ENCODE measurements at places on chromosomes 16 and 17.

DNA sequence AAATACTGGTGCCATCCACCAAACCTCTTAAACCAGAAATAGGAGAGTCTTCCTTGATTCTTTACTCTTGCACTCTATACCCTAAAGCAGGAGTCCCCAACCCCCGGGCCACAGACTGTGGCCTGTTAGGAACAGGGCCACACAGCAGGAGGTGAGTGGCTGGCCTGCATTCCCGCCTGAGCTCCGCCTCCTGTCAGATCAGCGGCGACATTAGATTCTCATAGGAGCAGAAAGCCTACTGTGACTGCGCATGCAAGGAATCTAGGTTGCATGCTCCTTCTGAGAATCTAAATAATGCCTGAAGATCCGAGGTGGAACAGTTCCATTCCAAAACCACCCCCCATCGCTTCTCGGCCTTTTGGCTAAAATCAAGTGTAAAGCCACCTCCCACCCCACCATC, 30.3 kb upstream of the SRCIN1 start:
- DNase-seq, result no peak

- no peak for DNase-seq
Measured at GRCh38 chr16:80018466-80018865, 417.9 kb upstream of the MAF start.

DNA sequence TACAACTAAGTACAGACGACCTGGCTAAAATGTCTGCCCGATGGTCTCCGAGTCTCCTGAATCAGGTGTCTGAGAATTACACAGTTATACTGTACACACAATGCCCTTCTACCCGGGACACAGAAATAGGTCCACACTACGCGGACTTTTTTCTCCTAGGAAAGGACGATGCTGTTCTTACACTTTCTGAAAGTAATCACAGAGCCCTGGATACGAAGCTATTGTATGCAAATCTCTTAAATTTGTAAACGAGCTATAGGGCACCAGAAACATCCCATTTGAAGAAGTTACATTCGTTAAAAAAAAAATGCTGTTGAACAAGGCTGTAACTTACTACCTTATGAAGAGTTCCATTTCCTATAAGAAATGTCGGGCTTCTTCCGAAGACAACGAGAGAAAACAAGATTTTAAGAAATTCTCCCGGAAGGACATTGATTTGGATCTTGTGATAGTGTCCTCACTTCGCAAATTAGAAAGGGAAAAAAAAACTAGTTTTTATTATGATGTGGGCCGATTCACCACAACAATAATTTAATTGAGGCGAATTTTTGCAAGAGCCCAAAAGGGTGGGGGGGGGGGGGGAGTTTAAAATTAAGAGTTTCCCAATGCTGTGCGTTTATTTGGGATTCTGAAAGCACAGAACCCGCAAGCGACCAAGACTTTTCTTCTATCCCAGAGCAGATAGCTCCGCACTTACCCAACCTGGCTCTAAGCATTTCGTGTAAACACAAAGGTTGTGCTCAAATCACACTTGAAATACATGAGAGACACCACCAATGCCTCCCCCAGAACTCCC, 1.5 kb upstream of the SOX9 start:
- DNase-seq, result no peak

DNA sequence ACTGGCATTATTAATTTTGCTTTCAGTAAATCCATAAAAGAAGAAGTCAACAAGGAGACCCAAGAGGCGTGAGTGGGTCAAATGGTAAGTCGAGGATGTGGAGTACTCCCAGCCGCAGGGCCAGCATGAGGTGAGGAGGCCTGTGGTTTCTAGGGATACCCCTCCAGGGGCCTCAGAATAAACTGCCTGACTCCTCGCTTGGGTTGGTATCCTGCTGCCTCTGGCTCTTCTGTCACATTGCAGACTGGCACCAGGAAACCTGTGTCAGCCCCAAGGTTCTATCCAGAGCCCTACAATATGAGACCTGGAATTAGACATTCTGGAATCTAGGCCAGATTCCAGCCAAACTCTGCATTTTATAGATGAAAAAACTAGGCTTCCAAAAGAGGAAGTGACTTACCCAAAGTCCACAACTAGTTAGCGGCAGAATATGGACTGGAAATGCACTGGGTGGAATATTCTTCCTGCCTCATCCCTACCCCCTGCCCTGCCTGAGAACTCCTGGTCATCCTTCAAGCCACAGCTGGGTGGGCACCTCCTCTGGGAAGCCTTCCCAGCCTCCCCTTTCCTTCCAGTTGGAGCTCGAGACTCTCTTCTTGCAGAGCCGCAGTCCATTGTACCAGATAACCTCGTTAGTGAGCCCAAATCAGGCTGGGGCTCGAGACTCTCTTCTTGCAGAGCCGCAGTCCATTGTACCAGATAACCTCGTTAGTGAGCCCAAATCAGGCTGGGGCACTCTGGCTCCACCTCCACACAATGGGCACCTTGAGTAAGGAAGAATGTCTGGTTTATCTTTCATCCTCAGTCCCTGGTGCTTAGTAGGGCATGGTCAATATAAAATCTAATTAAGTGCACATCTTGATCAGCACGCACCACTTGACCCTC, 22.6 kb downstream of the C17orf67 start:
- no peak for DNase-seq

GRCh38 chr17:73003487-73003886, 89.0 kb downstream of the SLC39A11 start:
- DNase-seq, result no peak

DNA sequence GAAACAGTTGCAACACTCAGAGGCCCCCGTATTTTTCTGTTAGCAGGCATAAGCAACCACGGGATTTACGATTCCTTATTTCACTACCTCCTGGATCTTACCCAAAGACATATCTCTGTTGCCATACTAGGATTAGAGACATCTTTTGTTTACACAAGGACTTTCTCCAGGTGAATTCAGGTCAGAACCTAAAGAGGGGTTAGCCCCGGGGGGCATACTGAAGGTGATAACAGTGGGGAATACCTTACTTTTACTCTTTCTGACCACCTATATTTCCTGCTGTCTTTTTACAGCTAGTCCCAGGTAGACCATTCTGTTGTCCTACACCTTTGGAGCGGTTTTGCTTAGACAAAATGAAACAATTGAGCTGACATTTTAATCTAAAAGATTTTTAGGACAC, 27.9 kb upstream of the CDH8 start:
- no peak for DNase-seq

- no peak for DNase-seq
Measured at GRCh38 chr16:2791174-2791573, 3.8 kb upstream of the PRSS33 start.

DNA sequence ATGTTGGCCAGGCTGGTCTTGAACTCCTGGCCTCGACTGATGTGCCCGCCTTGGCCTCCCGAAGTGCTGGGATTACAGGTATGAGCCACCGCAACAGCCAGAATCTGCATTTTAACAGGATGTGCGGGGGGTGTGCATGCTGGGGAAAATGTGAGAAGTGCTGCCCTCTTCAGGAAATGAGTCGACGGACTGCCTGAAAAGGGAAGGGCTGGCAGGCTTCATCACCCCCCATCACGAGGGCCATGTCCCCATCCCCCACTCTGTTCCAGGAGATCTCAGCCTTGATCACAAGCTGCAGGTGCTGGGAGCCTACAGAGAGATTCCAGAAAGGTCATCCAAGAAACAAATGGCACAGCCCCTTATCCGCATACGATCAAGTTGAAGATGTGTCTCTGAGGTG, 195.3 kb upstream of the RPL38 start:
- no peak for DNase-seq

- DNase-seq, result no peak
Measured at GRCh38 chr16:79612207-79612606, 11.7 kb upstream of the MAF start.

DNA sequence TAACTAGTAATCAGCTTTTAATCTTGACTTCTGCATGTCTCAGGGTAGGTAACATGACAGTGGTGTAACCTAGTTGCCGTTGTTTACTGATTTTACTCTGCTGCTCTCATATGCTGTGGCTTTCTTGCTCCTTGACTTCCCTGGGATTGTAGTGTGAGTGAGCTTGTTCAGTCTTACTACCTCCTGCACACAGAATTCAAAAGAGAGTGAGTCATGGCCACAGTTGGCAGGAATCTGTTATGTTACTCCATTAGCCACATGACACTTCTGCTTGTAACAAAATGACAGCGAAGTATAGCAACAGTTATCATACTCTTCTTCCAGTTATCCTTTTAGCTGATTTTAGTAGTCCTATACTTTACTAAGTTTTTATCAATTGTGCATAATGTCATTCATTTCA, 18.8 kb downstream of the TNRC6A start:
- no peak for DNase-seq

GRCh38 chr16:24800586-24800985, 45.2 kb upstream of the SLC5A11 start:
- no peak for DNase-seq

GRCh38 chr17:37026531-37026869, 77.7 kb downstream of the AATF start:
- DNase-seq, result no peak

GRCh38 chr17:48860456-48860855, 29.6 kb downstream of the CALCOCO2 start:
- DNase-seq, result no peak

DNA sequence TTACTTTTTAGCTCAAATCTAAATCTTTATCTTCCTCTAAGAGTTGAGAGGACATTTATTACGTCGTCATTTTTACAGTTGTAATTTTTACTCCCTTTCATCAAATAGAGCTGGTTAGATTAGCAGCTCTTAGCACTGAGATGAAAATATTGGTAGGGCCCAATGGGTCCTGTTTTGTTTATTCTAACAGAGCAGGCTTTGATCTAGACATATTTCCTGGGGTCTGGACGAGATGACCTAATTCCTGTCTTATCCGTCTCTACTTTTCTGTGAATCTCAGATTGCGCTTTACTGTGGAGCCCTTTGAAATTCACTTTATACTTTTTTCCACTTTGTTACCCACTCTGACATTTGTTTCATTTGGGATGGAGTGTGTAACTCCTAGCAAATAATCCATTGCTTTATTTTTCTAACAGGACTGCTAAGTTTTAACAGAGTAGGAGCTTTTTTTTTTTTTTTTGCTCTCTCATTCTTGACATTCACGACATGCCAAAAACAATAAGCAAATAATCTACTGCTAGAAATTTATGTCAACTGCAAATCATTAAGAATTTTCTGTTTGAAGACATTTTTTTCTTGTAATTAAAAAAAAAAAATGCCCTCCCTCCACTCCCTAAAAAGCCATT, 18.5 kb downstream of the SALL1 start:
- DNase-seq, result no peak

GRCh38 chr16:56748191-56748590, 18.3 kb downstream of the NUP93 start:
- no peak for DNase-seq

- no peak for DNase-seq
Measured at GRCh38 chr17:38449364-38449763, 21.1 kb downstream of the ARHGAP23 start.

GRCh38 chr17:17076066-17076465, 33.8 kb downstream of the MPRIP start:
- no peak for DNase-seq

- no peak for DNase-seq
Measured at GRCh38 chr16:28320023-28320561, 27.8 kb downstream of the SBK1 start.

DNA sequence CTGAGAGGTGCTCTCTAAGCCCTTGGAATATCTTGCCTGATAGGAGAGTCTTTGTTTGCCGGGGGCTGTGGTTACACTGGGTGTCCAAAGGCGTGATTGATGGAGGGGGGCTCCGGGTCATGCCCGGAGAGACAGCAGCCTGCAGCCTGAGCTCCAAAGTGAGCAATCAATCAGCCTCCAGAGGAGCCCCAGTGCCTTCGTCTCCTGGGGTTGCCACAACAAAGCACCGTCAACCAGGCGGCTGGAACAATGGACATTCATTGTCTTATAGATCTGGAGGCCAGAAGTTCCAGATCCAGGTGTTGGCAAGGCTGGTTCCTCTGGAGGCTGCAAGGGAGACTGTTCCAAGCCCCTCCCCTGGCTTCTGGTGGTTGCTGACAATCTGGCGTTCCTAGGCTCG, 24.0 kb upstream of the GINS2 start:
- no peak for DNase-seq
